Endodermal cell (in vitro differentiated cells): ENCODE measurements at places on chromosomes 1 and 21. TPM values are rescaled to one million over a fixed set of nuclear protein-coding genes. Genes with fewer than 3 reads are reported as not detected.

- H3K27ac ChIP-seq = no peak overlapping the region
- no peaks in the 10 kb centered on the region for H3K4me1 ChIP-seq
- no peak overlapping the region for H3K4me3 ChIP-seq
- DNase-seq = no peak
- H3K36me3 ChIP-seq = peaks cover 88% of the 10 kb centered on the region
- no peaks in the 10 kb centered on the region for H3K27me3 ChIP-seq
These were observed 17.6 kb upstream of the KCNQ4 start for GRCh38 chr1:40766017-40766416.

DNA sequence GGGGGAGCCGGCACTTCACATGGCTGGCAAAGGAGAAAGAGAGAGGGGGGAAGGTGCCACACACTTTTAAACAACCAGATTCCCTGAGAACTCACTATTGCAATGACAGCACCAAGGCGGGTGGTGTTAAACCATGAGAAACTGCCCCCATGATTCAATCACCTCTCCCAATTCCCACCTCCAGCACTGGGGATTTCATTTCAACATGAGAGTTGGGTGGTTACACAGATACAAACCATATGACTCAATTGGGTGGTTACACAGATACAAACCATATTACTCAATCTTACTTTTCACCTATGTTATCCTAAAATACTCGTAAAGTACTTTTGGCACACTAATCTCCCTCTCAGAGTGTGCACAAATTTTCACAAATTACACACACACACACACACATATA is 1097.5 kb upstream of the TMPRSS15 start:
- no peak for DNase-seq
- no peak overlapping the region for H3K27ac ChIP-seq
- H3K4me1 ChIP-seq = no peaks in the 10 kb centered on the region
- H3K36me3 ChIP-seq = no peaks in the 10 kb centered on the region
- H3K4me3 ChIP-seq = no peak overlapping the region
- no peaks in the 10 kb centered on the region for H3K27me3 ChIP-seq

- DNase-seq = no peak
- no peak overlapping the region for H3K27ac ChIP-seq
- peaks cover 3% of the 10 kb centered on the region for H3K4me1 ChIP-seq
- H3K4me3 ChIP-seq = no peak overlapping the region
These were observed 2.3 kb downstream of the SLC5A9 start for GRCh38 chr1:48224791-48225190.

KLF17 gene
- not detected in 3 replicates for total RNA-seq

ORC1 gene
- 14.5 to 26.9 TPM (median 25.5 TPM) in 3 replicates for total RNA-seq

SLC6A9 gene
- 1.2 to 5.7 TPM (median 5.0 TPM) in 3 replicates for total RNA-seq
